ENCODE measurements at places on chromosomes 3 and 15. TPM values are rescaled to one million over a fixed set of nuclear protein-coding genes. Genes with fewer than 3 reads are reported as not detected.

- no peak overlapping the region for H3K4me3 ChIP-seq
- H3K27ac ChIP-seq, result no peak overlapping the region
- DNase-seq, result peak; percentile 38
- no peaks in the 10 kb centered on the region for H3K4me1 ChIP-seq
Observed at GRCh38 chr3:65751123-65751700, 287.5 kb downstream of the MAGI1 start.

DNA sequence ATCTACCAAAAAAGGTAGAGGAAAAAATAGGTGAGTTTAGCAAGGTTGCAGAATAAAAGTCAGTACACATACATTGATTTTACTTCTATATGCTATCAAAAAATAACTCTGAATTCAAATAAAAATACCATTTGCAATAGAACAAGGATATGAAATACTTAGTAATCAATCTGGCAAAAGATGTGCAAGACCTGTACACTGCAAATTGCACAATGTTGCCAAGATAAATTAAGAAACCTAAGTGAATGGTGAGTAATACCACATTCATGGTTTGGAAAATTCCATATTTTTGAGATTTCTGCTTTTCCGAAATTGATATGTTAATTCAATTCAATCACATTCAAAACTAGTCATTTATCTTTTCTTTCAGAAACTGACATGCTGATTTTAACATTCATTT, 464.8 kb downstream of the EPHA3 start:
- H3K4me3 ChIP-seq, result no peak overlapping the region
- no peaks in the 10 kb centered on the region for H3K4me1 ChIP-seq
- no peak overlapping the region for H3K27ac ChIP-seq
- no peak for DNase-seq
- H3K27me3 ChIP-seq, result no peaks in the 10 kb centered on the region

ATP8B4 gene
- not detected for total RNA-seq

HESX1 gene
- not detected for total RNA-seq

SLC9C1 gene
- not detected for total RNA-seq

DNA sequence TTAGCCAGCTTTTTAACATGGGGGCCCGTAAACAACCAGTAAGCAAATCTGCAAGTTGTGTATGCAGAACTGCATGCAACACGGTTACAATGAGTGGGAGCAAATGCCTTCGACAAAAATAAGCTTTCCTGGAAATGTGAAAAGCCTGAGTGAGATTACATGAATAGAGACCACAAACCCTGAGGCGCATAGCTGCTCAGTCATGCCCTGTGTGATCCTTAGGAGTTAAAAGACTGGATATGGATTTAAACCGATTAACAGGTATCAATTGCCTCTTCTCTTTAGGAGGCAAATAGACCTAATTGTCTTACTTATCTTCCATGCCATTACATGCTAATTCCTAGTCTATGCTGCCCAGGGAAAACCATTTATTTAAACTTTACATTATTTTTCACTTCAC, 810.3 kb downstream of the ROBO1 start:
- no peak overlapping the region for H3K4me3 ChIP-seq
- no peak for DNase-seq
- no peaks in the 10 kb centered on the region for H3K27me3 ChIP-seq
- no peak overlapping the region for H3K27ac ChIP-seq

Measured in SJSA1 (cell line).